ENCODE measurements at places on chromosomes 2 and 18.

- no peak for DNase-seq
Measured at GRCh38 chr2:20501974-20502373, 55.1 kb downstream of the RHOB start.

GRCh38 chr2:160812830-160813505 is 319.4 kb upstream of the RBMS1 start:
- no peak for DNase-seq

DNA sequence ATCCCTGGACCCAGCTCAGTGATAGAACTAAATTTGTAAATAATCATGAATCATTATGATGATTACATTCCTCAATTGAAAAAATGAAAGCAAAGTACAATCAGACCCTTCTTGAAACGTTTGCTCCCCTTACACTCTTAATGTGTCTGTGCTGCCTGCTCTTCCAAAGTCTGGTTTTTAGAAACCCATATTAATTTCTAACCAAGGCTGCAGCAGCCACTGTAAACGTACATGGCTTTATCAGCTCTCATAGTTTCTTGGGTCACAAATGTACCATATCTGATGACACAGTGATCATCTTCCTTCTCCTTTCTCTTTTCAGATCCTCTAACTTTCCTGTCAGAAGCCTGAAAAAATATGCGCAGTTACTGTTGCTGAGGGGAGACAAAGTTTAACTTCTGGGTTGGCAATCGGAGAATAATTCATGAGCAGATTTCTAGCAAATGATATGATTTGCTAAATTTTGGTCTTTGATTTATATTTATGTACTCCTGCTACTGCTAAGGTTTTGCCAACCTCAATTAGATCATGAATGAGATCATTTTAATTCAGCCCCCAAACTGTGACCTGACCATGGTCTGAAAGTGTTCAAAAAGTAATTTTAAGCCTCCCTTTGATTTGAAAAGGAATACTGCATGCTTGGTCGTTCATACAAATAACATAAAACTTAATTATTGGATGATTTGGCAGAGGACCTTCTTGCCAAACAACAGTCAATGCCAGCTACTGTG is 12.3 kb downstream of the ZEB2 start:
- no peak for DNase-seq

DNA sequence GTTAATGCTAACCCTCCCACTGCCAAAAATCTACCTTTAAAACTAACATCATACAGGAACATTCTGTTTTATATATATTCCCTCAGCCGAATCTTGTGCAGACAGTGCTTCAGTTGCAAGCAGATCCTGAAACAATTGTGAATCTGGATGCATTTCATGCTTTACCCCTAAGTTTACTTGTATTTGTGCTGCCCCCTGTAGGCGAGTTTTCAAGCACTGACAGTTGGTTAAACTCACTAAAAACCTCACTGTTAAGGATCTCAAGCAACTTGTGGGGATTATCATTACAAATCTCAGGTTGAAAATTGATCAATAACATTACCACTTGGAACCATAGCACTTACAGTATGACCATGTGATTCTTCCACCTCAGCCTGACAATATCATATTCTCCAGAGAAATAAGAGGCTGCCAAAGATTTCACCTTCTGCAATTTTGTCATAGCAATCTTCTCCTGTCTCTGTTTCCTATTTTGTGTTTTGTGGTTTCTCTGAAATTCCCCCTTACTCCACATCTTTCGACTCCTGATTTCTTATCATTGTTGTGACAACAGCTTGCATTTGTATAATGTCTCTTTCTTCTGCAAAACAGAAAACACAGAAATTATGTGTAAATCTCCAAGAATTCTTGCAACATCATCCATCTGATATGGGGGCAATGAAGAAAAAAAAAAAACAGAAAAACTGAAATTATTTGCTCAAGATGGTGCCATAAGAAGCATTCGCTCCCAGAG is 354.6 kb upstream of the SETBP1 start:
- peak; percentile 86 for DNase-seq

GRCh38 chr18:77658751-77659448 is 409.3 kb downstream of the GALR1 start:
- no peak for DNase-seq

DNA sequence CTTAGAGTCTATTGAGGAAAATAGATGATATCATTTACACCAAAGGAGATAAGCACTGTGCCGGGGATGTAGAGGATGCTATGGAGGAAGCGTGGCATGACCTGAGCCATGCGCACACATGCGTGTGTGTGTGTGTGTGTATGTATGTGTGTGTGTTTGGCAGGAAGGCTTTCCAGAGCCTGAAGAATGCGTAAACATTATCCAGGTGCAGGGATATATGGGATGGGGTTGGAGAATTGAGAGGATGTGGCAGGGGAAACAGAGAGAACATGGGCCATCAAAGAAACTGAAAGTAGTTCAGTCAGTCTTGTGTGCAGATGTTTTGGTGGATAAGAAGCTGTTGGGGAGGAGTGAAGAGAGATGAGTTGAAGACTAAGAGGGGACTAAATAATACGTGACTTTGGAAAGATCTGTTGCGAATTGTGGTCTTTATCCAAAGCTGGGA is 9.3 kb upstream of the STAT1 start:
- DNase-seq: no peak

DNA sequence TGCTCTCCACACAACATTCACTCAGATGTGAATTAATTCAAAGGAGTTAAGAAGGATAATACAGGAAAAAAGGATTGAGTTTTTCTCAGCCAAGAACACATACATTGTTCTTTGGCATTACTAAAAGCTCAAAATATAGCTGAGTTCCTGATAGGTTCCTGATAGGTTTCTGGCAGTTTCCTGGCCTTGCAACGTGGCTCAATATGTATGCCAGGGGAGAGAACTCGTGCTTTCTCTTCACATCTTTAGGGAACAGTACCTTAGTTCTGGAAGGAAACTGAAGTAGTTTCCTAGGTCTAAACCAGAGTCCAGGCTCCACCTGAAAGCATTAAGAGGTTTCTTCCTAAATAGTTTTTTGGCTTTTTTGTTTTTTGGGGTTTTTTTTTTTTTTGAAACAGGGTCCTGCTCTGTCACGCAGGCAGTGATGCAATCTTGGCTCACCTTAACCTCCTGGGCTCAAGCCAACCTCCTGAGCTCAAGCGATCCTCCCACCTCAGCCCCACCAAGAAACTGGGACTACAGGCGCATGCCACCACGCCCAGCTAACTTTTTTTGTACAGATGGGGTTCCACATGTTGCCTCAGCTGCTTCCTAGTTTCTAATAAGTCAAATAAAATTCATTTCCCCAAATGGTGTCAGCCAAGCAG is 42.8 kb downstream of the ESCO1 start:
- no peak for DNase-seq

DNA sequence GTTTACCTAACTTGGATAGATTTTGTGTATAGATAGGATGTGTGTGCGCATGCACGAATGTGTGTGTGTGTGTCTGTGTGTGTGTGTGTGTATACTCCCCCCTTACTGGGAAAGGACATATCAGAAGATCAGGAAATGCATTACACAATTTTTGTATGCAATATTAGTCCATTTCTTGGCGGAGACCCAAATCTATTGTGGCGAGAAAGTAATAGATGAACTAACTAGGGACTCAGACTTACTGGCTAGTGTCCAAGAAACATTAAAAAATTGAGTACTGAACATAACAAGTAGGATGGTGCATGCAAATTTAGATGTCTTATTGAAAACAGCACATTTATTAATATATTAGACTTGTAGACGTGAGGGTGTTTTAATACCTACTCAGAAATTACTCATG is 1036.5 kb upstream of the FANCL start:
- peak; percentile 10 for DNase-seq

DNA sequence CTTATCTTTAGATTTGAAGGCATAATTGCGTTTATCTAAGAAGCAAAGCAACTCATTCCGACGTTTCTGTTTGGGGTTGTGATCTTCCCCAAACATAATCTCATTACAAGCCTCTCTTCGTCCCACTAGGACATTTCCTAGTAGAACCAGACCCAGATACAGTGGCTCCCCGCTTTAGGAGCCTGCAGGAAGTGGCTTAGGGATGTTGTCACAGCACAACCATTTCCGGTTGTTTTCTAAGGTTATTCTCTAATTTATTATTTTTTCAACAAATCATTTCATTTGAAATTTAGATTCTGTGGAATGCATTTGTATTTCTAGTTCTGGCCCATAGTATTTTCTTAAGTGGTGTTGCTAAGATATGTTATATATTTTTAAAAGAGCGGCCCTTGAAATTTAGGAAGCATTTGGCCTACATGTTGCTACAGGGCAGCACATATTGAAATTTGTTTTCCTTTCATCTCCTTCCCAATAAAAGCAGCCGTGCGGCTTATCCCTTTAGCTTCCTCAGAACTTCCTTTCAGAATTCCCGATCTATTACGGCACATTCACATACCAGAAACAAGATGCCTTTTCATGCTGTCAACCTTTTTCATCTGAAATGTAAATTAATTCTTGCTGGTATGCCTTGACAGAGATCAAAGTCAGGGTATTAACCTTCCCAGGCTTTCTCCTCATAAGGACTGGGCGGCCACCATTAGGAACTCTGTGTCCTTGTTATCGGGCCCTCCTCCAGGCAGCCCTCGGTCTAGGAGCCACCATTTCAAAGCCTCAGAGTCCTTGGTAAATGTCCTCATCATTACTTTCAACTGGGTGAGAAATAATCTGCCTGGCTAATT is 210.9 kb upstream of the SP5 start:
- no peak for DNase-seq

- no peak for DNase-seq
Measured at GRCh38 chr2:15460112-15460620, 101.0 kb downstream of the NBAS start.

DNA sequence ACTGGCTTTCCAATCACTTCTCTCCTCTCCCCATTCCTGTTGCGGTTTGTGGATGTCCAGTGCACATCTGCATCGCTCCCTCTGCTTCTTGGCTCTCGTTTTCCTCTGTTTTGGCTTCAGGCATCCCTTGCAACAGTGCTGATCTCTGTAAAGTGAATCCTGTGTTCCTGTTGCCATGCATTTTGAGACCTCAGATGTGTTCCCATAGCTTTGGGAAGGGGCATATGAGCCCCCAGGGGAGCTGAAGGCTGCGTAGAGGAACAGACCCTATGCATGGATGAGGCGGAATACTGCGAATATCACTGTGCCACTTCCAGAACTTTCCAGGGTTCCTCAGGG is 168.4 kb upstream of the HAAO start:
- no peak for DNase-seq

GRCh38 chr2:36809069-36809445 is 112.5 kb downstream of the VIT start:
- no peak for DNase-seq

DNA sequence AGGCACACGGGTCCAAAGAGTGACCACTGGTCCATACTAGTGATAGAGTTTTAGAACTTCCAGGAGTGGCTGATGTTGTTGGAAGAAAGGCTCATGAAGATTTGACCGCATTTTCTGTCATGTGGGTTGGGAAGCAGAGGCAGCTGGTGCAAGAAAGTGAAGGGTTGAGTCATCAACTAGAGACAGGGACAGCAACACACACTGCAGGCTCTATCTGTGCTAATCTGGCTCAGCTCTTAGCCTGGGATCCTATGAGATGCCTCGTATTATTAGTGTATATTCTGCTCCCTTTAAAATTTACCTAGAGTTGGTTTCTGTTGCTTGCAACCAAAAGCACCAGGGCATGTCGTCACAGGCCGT is 2.5 kb upstream of the SH3RF3 start:
- no peak for DNase-seq

DNA sequence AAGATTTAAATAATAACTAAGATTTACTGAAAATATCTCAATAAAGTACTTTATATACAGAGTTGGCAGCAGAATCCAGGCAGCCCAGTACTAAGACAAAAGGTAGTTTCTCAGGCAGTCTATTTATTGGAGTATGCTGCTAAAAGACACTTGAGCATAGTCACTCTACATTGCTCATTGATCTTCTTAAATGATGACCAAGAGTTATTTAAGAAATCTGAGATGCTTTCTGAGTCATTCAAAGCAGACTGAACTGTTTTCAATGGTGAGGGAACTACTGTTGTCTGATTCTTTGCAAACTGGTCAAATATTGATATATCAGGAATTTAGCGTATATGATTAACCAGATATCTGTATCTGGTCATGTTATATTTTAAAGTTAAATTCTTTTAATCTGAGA is 133.6 kb downstream of the PHLPP1 start:
- DNase-seq: no peak

GRCh38 chr2:143218621-143219020 is 89.4 kb downstream of the ARHGAP15 start:
- DNase-seq: no peak
